ENCODE measurements at places on chromosomes 3 and 15.

DNA sequence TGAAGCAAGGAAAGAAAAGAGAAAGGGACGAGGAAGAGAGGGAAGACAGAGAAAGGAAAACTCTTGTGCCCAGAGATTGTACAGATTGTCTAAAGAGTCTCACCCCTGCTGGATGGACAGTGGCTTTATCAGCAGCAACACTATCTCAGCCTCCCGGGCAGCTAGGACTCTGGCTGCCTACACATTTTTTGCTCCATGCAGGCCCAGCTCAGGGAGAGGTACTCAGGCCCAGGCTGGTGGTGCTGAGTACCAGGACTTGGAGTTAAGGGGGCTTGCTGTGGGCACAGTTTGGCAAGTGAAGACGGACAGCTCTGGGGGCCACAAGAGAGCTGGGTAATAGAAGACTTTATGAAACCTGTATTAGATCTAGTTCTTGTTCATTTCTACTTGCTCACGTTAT lies 19.1 kb upstream of the RHCG start:
- no peak for DNase-seq

- no peak for DNase-seq
Measured at GRCh38 chr3:20225769-20226168, 39.8 kb upstream of the SGO1 start.

DNA sequence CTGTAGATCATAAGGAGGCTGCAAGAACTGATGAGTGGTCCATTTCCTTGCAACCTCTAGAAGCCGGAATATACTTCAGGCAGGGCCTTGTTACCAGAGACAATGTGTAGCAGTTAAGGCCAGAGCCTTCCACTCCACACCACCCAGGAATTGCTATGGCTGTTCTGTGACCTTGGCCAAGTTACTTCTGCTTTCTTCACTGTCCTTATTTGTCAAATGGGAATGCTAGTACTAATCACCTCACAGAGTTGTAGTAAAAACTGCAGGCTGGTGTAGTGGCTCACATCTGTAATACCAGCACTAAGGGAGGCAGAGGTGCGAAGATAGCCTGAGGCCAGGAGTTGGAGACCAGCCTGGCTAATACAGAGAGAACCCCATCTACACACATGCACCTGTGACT lies 28.7 kb upstream of the RPN1 start:
- DNase-seq: no peak

- DNase-seq: no peak
Measured at GRCh38 chr3:120454076-120454689, 3.4 kb upstream of the FSTL1 start.

DNA sequence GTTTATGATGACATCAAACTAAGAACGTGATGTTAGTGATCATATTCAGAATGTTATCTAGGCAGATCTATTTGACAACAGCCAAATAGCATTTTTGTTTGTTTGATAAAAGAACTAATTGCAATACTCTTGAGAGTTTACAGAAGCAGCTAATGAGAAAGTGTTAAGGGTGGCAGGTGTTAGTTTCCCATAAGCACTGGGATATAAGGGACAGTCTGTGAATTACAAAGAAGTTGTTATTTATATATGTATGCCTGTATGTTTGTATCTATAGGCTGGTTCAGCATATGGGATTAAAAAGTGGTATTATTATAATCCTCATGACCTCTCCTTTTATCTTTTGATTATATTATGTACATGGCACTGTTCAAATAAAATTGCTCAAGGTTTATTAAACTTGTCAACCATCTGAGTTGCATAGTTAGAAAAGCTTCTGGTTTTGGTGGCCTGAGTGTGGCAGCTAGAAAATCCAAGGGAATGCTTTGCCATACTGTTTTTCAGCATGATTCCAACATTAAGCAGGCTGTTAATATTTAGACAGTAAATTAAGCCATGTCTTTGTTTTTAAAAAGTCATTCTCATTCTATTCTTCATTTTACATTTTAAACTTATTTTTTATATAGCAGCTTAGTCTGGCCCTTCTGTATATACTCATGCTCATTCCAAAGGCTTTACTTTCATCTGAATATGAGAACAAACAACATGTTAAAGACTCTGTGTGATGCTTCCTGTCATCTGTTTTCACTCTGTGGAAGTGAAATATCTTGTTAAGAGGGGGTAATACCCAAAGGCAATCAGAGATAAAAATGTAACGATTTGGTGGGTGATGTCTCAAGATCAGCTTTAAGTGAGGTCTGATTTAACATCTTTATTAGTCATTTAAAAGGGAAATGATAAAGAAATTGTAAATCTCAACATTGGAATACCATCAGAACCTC lies 13.1 kb downstream of the ROBO2 start:
- DNase-seq: no peak

- no peak for DNase-seq
Measured at GRCh38 chr3:30496066-30496966, 110.1 kb upstream of the TGFBR2 start.

DNA sequence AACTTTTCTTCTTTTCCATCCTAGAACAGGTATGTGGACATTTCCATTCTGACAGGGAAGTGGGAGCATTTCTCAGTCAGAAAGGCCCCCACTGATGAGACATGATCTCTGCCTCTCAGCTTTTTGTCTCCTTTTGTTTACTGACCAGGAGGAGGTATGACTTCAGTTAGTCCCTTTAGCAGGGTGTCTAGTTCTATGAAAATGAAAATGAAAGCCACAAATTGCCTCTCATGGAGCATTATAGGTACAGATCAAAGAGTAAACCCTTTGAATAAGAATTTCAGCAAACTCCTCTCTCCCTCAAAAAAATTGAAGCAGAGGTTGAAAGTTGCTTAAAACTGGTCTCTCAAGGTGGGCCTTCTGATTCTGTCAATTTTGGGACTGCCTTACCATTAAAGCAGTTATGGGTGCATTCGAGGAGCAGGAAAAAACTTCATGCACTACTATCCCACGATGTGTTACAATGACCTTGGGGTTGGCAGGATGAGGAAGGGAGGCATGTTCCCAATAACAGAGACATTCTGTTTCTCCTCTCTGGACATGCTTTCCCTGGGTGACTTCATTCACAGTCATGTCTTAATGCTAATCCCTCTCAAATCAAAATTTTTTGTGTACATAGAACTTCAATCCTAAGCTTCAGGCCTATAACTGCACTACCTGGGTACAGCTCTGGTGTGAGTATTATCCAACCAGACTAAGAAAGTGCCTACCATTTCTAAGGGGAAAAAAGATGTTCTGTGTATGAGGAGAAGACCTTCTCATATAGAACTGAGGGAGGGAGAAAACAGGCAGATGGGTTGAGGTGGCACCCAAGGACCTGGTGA lies 50.6 kb upstream of the TBC1D23 start:
- no peak for DNase-seq

- no peak for DNase-seq
Measured at GRCh38 chr3:192831111-192831644, 86.5 kb downstream of the MB21D2 start.

GRCh38 chr3:16478516-16478915 lies 35.0 kb downstream of the RFTN1 start:
- no peak for DNase-seq

DNA sequence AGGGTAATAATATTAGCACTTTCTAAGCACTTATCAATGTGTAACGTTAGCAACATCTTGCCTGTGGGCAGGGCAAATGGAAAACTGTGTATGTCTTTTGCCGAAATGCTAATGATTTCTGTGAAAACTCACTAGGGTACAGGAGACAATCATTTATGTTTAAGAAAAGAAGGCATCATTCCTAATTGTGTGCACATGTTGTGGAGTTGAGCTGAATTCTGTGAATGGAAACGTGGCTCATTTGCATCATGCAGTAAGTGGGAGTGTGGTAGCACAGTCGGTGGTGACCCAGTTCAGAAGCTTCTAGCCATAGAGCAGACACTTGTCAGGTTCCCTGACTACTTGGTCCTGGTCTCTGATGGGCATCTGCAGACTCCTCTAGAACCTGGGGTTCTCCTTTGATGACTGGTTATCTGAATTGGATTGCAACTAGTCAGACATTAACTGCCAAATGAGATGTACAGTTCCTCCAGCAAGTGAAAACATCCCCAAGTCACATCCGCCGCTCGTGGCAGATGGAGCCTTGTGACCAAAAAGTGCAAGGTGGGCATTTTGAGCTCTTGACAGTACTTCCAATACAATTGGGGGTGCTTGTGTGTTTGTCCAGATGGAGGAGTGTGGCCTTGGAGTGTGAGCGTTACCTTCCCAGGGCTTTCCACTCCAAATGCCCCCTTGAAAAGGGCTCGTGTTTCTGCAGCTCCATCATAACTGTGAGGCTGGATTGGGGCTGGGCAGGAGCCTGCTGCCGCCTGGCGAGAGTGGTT lies 21.5 kb downstream of the MRPS25 start:
- no peak for DNase-seq

DNA sequence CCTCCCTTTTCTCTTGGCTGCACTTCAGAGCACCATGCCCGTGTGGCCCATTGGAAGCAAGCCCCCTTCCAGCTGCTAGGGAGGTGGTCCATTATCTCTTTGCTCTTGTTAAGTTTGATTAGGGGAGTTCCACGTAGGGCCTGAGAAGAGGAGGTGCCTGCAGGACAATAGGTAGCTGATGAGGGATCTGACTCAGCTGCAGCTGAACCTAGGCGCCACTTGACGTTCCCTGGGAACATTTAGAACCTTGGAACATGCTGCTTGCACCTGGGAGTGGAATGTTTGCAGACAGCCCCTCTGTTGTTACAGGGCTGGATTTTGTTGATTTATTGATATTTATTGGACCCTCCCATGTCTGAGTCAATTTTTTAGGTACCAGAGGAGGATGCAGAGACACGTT lies 4.7 kb downstream of the SMAD3 start:
- DNase-seq: no peak

DNA sequence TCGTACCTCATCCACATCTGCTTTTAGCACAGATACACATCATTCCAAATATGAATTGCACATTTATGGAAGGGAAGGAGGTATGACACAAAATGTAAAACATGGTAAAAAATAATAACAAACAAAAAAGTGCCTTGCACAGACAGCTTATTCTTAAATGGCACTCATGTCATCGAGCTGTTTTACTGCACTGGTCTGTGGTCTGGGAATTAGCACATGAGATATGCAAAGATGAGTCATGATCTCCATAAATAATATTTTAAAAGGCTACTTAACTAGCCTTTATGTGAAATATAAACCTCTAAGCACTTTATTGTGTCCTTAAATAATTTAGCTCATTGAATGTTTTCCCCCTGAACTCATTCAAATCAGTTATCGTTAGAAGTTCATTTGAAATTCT lies 142.2 kb upstream of the ZNF385D start:
- DNase-seq: no peak

- DNase-seq: no peak
Measured at GRCh38 chr3:172171396-172172075, 132.2 kb downstream of the FNDC3B start.

GRCh38 chr3:173599673-173600072 lies 202.1 kb downstream of the NLGN1 start:
- DNase-seq: no peak

DNA sequence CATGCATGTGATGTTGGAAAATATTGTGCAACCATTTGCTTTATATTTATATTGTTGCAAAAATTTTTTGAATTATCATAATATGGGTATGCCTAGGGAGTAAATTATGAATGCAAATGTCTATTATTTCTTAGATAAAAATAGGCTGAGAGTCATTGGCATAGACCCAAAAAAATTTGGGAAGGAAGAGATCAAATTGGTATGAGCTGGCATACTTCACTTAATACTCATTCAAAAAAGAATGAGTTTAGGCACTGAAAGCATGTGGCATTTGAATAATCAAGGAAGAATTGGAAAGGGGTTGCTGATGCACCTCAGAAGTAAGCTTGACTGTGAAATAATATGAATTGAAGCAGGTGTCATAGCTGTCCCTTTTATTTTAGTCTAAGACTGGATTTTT lies 764.0 kb upstream of the DPPA4 start:
- DNase-seq: no peak

DNA sequence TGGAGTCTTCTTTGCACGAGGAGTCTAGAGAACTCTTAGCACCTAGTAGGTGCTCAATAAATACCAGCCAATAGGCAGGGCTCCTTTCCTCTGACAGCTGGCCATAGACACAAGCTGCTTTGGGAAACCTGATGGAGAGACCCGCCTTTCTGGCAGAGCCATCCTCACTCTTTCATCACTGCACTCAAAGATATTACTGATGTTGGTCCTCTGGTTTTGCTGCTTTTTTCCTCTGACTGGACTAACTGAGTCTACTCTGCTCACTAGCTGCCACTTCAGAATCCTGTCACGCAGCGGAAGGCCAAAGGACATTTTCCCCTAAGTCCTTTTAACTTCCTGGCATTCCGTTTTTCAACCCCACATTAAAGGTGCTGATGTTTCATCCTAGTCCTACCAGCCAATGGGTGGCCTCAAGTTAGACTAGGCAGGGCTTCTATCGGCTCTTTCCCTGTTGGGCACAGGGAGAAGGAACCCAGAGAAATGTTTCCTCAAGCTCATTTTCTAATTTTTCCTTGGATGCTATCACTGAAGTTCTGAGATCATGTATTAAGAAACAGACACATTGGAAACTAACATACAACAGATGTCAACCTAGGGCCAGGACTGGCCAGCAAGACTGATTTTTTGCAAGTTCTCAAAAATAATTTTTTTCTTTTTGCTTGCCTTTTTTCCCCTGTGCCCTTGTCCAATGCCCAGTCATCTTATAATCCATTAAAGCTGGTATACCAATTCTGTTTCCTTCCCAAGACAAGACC lies 132.8 kb upstream of the ICE2 start:
- no peak for DNase-seq

DNA sequence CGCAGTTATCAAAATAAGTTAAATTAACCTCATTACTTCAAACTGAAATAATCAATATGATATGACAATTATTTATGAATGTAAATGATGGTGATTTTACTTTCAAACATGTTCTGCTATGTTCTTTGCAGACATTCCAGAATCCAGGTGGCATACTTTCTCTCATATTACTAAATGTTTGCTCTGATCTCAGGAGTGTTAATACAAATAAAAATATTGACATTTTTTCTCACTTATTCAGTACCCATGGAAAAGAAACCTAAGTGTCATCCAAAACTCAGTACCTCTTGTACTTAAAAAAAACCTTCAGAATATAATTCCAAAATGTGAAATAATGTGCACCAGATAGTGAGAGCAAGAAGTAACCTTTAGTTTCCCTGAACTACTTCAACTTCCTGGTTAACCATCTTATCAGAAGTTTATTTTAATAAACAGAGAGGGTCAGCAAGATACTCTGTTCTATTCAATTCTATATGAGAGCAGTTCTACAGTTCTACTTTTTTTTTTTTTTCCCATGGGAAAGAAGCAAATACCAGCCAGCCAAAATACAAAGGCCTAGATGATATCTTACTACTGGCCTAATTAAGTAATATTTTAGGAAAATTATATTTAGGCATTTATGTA lies 494.1 kb downstream of the MECOM start:
- DNase-seq: no peak

DNA sequence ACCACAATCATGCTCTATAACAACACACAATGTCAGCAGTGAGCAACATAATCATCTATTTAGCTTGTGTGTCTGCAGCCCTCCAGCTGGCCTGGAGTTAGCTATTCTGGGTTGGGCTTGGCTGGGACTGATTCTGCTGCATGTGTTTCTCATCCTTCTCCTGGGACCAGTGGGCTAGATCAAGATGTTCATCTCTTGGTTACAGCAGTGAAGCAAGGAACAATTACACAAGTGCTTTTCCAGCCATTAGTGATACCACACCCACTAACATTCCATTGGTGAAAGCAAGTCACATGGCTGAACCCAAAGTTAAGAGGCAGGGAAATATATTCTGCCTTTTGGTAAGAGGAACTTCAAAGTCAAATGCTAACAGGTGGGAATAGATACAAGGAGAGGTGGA lies 14.6 kb downstream of the NUDT16 start:
- DNase-seq: no peak

GRCh38 chr3:187491371-187491770 lies 123.2 kb downstream of the RTP4 start:
- no peak for DNase-seq

Data from ovary (tissue), 10 donors.